ENCODE measurements at places on chromosomes 6 and 20. TPM values are rescaled to one million over a fixed set of nuclear protein-coding genes. Genes with fewer than 3 reads are reported as not detected.

The HLA-F gene
- total RNA-seq, result 87.8 TPM

- H3K36me3 ChIP-seq, result no peaks in the 10 kb centered on the region
- no peak overlapping the region for H3K27ac ChIP-seq
- no peaks in the 10 kb centered on the region for H3K27me3 ChIP-seq
- no peak for DNase-seq
- H3K4me1 ChIP-seq, result no peaks in the 10 kb centered on the region
Measured at GRCh38 chr6:57064809-57065208, 18.3 kb downstream of the KIAA1586 start.

GRCh38 chr20:25286917-25287316 lies 39.0 kb downstream of the PYGB start:
- DNase-seq, result no peak
- H3K4me1 ChIP-seq, result no peaks in the 10 kb centered on the region
- peaks cover 15% of the 10 kb centered on the region for H3K36me3 ChIP-seq
- no peaks in the 10 kb centered on the region for H3K27me3 ChIP-seq

DNA sequence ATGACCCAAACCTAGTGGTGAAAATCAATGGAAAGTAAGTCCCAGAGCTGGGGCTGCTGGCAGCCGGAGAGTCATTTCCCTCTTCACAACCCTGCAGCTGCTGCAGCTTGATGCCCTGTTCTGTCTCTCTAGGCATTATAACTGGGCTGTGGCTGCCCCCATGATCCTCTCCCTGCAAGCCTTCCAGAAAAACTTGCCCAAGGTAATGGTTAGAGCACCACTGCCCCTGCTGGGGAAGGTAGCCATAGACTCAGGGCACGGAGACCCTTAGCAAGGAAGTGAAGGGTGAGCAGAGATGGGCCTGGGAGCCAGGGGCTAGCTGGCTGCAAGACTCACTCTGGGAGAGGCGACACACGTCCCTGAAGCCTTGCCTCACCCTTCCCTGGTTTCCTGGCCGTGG lies 12.0 kb downstream of the LPIN3 start:
- peaks cover 23% of the 10 kb centered on the region for H3K36me3 ChIP-seq
- no peak for DNase-seq
- H3K27ac ChIP-seq, result no peak overlapping the region
- H3K27me3 ChIP-seq, result no peaks in the 10 kb centered on the region

- no peaks in the 10 kb centered on the region for H3K27me3 ChIP-seq
- H3K4me1 ChIP-seq, result no peaks in the 10 kb centered on the region
- H3K4me3 ChIP-seq, result no peak overlapping the region
Measured at GRCh38 chr6:84549917-84550316, 214.5 kb downstream of the TBX18 start.

DNA sequence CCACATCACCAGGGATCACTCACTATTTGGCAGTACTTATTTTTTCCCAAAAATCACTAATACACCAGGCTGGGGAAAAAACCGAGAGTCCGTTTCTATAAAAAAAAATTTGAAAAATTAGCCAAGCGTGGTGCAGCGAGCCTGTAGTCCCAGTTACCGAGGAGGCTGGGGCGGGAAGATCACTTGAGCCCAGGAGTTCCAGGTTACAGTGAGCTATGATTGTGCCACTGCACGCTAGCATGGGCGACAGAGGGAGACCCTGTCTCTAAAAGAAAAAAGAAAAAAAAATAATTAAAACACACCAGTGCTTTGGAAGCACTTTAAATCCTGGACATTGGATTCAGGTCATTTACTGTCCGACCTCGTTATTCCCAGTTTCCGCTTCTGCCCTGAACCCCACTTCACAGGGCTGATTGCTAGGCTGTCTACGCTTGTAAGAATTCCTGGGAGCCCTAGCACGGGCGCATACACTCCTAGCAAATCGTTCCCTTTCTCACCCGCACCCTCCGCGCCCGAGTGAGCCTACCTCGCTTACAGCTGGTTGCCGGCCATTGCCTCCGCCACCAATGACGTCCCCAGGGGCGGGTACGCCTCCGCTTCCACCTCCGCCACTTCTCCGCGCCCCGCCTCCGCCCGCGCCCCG lies at the start of gene TPMT:
TPMT (minus strand) TSS at position 571 of the 643 bp plus-strand sequence. CDS start 5,950 bp downstream, outside the sequence.
- H3K4me1 ChIP-seq, result peaks cover 8% of the 10 kb centered on the region
- peak within 1 kb of the TSS; percentile 95 for H3K4me3 ChIP-seq
- H3K27ac ChIP-seq, result peak within 1 kb of the TSS; percentile 92
- no peaks in the 10 kb centered on the region for H3K27me3 ChIP-seq
- H3K36me3 ChIP-seq, result no peaks in the 10 kb centered on the region
